CD8-positive, alpha-beta memory T cell (primary cell): ENCODE measurements at places on chromosomes 3 and 15. TPM values are rescaled to one million over a fixed set of nuclear protein-coding genes. Genes with fewer than 3 reads are reported as not detected.

DNA sequence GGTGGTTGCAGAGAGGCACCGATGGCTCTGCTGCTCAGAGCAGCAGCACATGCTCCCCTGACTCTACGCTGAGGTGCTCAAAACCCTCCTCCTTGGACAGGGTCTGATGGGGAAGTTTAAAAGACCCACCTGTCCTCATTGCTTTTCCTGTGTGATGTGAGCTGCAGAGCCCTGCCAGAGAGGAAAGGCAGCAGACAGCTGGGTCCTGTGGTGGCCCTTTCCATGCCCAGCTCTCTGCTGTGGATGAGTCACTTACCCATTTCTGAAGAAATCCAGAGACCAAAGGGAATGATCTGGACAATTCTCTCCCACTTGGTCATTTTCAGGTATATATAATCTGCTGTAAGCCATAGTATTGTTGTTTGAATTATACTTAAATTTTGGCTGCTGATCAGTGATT lies 121.7 kb downstream of the CHDH start:
- H3K27ac ChIP-seq = no peak overlapping the region
- no peak for DNase-seq
- no peaks in the 10 kb centered on the region for H3K36me3 ChIP-seq
- H3K4me3 ChIP-seq = no peak overlapping the region
- H3K27me3 ChIP-seq = peaks cover 5% of the 10 kb centered on the region

DNA sequence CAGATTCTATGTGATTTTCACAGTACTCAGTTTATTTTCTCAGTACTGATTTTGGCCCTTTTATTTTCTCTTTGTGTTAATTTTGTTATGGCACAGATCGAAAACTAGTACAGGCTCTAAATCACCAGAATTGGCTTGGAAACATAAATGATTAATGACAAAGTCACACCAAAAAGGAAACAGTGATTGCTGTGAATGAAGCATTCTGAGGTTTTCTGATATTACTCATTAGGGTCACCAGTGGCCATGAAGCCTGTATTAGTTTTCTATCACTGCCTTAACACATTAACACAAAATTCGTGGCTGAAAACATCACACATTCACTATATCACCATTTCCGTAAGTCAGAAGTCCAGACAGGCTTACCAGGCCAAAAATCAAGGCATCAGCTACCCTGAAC lies 343.0 kb upstream of the THRB start:
- DNase-seq = no peak
- no peak overlapping the region for H3K4me3 ChIP-seq
- no peak overlapping the region for H3K27ac ChIP-seq
- no peaks in the 10 kb centered on the region for H3K27me3 ChIP-seq
- no peaks in the 10 kb centered on the region for H3K36me3 ChIP-seq

GRCh38 chr15:41772720-41773331 lies 1.5 kb upstream of the MAPKBP1 start:
- peak; percentile 40 for DNase-seq
- peaks cover 39% of the 10 kb centered on the region for H3K4me1 ChIP-seq
- H3K27ac ChIP-seq = no peak overlapping the region
- H3K27me3 ChIP-seq = no peaks in the 10 kb centered on the region
- H3K4me3 ChIP-seq = peak overlapping the region; percentile 89

GRCh38 chr3:197600796-197601565 lies 45.2 kb upstream of the BDH1 start:
- no peak for DNase-seq
- peaks cover 3% of the 10 kb centered on the region for H3K4me1 ChIP-seq
- no peaks in the 10 kb centered on the region for H3K27me3 ChIP-seq
- no peak overlapping the region for H3K4me3 ChIP-seq
- no peak overlapping the region for H3K27ac ChIP-seq
- H3K36me3 ChIP-seq = no peaks in the 10 kb centered on the region

- peak overlapping the region; percentile 80 for H3K4me3 ChIP-seq
- H3K36me3 ChIP-seq = no peaks in the 10 kb centered on the region
- peaks cover 38% of the 10 kb centered on the region for H3K4me1 ChIP-seq
- no peak for DNase-seq
Observed at GRCh38 chr3:101828691-101829436, 20.4 kb upstream of the NFKBIZ start.

DNA sequence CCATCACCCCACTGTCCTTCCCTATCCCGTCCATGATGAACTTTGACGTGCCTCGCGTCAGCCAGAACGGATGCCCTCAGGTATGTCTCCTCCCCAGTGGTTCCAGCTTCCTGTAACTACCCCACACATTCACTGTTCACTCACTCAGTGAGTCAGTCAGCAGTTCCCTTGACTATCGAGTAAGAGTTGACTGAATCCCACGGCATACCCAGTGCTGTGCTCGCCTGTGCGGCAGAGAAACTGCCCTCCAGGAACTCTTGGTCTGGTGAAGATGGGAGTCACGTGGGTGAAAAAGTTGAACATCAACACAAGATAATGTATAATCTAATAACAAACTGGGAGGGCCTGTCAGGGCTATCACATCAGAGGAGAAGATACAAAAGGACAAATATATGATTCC lies 36.7 kb downstream of the CCDC33 start:
- H3K36me3 ChIP-seq = no peaks in the 10 kb centered on the region
- H3K27me3 ChIP-seq = peaks cover 4% of the 10 kb centered on the region
- H3K4me3 ChIP-seq = no peak overlapping the region
- DNase-seq = no peak
- H3K4me1 ChIP-seq = no peaks in the 10 kb centered on the region

The IL1RAP gene
- 11.5 TPM for total RNA-seq

The CHRNA7 gene
- not detected for total RNA-seq

The SNX4 gene
- total RNA-seq = 50.8 TPM

The KBTBD8 gene
- total RNA-seq = 23.3 TPM

The CHMP2B gene
- total RNA-seq = 31.2 TPM

The KCNH8 gene
- total RNA-seq = not detected

The PTH1R gene
- total RNA-seq = not detected
